Cardiac septum (tissue), 1 donor: ENCODE measurements at places on chromosomes 4 and X. TPM values are rescaled to one million over a fixed set of nuclear protein-coding genes. Genes with fewer than 3 reads are reported as not detected.

The NPY5R gene
- total RNA-seq = not detected

The AMBN gene
- not detected for total RNA-seq

The PIR gene
- 15.7 TPM for total RNA-seq

The PPAT gene
- total RNA-seq = 2.3 TPM

The CLCN4 gene
- 23.4 TPM for total RNA-seq

The RAB9A gene
- total RNA-seq = 28.2 TPM

The MAGEA8 gene
- not detected for total RNA-seq

The CSAG1 gene
- not detected for total RNA-seq

The TMPRSS11B gene
- not detected for total RNA-seq

DNA sequence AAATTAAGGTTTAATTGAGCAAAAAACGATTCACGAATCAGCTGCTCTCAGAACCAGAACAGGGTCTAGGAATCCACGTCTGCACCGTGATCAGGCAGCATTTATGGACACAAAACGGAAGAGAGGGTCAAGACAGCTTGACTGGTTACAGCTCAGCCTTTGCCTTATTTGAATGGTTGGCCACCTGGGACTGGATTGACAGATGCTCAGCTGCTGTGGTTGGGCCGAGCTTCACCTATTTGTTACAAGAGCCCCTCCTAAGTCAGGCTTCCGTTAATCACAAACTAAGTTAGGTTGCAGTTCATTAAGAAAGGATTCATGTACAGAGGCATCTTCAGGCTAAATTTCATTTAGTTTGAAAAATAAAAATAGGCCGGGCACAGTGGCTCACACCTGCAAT, 50.6 kb upstream of the MAN2B2 start:
- DNase-seq = no peak

DNA sequence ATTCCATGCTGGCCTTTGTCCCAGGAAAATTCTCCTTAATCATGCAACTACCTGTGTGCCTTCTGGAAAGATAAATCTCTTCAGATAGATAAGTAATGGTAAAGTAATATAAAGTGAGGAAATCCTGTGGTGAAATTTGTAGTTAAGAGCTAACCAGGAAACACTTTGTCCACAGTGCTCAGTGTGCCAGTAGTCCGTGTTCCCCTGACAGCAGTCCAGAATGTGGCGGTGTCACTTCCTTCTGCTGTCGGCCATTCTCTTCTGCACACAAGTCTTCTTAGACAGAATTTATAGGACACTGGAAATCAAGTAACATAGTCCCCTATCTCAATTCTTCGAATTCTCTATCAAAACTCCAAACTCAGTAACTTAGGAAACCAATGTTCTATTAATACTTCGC, 5.7 kb upstream of the CXXC4 start:
- no peak for DNase-seq

- no peak for DNase-seq
Observed at GRCh38 chr4:183436417-183436816, 8.0 kb upstream of the CDKN2AIP start.

GRCh38 chr4:99847362-99847976, 30.8 kb downstream of the DAPP1 start:
- no peak for DNase-seq

GRCh38 chr4:185892165-185892564, 80.2 kb upstream of the SORBS2 start:
- DNase-seq = no peak

DNA sequence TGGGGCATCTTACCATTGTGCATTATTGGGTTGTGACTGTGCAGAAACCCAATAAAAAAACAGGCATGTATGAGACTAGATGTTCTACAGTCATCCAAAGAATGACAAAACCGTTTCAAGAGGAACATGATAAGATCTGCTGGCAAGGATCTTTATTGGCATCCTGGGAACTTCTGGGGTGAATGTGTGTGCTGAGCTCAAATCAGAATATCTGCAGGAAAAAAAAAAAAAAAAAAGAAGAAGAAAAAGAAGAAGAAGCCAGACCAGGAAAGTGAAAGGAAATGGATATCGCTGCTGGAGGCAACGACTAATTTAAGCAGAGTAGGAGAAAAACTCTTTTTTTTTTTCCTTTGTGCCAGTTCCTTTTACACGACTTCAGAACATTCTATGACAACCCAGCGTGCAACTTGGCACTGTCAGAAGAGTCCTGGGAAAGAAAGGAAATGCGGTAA, 484.2 kb upstream of the BOD1L1 start:
- no peak for DNase-seq

DNA sequence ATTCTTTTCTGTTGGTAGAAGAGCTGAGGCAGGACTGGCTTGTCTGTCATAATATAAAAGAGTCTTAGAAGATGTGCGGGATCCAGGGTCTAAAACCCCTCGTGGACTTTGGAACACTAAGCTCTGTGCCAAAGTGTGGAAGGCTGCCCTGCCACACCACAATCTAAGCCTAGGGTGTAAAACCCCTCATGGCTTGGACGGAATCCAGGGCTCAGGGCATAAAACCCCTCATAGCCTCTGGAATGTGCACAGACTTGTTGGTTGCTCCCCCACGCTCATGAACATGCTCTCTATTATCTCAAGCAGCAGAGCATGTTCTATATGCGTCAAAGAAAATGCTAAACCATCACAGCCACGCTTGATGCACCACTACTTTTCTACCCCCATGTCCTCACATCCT, 483.6 kb downstream of the GABRG1 start:
- DNase-seq = no peak

DNA sequence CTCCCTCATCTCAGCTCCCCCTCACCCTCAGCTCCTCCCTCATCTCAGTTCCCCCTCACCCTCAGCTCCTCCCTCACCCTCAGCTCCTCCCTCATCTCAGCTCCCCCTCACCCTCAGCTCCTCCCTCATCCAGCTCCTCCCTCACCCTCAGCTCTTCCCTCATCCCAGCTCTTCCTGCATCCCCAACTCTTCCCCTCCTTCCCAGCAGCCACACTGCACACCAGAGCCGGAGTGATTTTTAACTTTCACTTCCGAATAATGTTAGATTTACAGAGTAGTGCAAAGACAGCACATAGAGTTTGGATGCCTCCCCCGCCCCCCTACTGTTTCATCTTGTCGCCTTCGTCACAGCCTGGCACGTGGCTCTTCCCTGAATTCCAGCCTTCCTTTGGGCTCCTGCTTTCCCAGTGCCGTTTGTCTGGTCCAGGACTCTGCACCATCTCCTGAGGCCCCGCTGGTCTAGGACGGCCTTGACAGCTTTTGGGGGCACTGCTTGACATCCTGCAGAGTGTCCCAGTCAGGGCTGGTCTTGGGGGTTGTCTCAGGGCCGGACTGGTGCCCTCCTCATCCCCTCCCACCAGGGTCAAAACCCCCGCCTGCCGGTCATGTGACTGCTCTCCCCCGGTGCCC, 110.2 kb downstream of the FAM53A start:
- no peak for DNase-seq

DNA sequence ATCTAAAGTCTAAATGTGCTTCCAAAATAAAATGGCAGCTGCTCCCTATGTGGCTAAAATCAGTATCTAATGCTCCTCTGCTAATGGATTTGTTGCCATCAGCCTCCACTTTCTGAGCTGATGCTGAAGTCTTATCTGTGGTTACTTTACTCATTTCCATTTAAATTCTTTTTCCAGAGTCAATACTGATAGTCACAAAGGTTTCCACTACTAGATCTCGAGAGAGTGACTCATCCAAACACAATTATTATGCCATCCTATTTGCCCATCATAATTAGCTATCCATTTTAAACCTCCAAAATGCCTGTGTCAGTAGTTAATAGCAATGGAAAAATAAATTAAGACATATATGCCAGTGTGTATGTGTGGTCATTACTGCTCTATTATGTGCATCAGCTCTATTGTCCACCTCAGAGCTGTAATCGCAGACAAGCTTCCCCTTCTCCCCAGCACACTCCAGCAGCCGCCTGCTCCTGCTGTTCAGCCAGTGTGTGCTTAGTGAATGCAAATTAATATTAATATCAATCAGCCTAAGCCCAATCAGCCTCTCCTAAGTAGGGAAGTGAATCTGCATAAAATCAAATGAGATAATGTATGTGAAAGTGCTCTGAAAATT, 199.8 kb upstream of the ZIC3 start:
- DNase-seq = no peak

DNA sequence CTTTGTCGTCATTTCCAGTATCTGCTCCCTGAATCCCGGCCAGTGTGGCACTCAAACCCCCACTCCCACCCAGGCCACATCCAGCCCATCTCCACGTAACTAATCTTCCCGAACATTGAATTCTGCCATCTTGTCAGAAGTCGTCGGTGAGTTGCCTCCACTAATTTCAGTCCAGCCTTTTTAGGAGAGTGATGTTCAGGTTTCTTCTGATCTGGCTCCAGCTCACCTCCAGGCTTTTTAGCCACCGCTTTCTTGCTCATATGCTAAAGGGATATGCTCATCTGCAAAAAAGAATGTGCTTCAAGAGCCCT, 1.3 kb downstream of the TMEM165 start:
- DNase-seq = no peak

DNA sequence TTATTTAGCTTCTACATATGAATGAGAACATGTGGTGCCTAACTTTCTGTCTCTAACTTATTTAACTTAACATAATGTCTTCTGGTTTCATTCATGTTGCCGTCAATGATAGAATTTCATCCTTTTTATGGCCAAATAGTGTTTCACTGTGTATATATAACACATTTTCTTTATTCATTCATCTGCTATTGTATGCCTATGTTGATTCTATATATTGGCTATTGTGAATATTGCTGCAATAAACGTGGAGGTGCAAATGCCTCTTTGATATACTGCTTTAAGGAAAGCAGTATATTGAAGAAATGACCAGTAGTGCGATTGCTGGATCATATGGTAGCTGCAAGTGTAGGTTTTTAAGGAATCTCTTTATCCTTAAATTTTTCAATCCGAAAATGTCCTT, 10.0 kb upstream of the CSN1S1 start:
- DNase-seq = no peak

DNA sequence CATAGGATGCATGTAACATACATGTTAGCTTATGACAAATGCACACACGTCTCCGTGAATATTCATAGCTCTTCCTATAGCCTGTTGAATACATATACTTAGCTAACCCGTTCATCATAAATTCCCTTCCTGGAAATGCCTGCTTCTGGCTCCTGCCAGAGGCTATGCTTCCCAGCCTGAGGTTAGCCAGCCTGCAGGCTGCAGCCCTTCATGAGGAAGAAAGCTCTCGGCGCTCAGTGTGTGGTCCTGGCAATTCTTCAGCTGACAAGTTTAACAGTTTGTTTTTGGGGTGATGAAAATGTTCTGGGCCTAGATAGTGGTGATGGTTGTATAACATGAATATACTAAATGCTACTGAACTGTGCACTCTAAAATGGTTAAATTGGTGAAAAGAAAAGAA, 48.8 kb upstream of the MAN2B2 start:
- no peak for DNase-seq

DNA sequence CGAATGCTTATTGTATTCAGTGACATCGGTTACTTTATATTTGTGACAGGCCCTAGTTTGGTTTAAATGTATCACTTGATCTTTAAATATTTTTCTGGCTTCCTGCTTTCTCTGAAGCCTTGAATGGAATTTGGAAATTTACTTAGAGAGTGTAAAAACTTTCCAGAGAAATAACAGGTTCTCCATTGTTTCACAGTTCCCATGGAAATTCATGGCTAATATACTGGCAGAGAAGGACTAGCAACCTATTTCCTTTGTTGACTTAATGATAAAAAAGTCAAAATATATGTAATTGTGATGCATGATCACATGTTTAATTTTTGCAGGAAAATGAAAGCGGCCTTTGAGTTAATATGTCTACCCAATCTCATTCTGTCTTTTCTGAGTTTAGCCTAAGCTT, 13.2 kb downstream of the NEIL3 start:
- no peak for DNase-seq

- DNase-seq = no peak
Observed at GRCh38 chrX:7109838-7110793, 37.4 kb upstream of the STS start.

- DNase-seq = no peak
Observed at GRCh38 chrX:20637351-20637750, 370.6 kb upstream of the RPS6KA3 start.

DNA sequence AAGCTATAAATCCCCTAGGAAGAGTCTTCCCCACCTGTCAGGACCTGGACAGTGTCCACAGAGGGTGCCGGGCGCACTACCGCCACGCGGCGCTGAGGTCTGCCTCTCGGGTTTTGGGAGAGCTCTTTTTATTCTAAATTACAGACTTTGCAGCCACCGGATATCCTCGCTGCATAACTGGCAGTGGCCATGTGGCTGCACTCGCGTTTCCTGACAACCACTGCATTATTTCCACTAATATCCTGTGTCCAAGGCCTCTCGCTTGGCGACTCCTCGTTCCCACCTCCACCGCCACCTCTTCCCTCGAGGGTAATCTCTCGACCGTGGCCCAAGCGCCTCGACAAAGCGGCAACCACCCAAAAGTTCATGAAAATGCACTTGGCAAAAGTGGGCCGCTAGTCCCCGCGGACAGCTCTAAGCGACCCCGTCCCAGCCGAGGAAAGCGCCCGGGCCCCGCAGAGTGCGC, 512 bp upstream of the TMEM131L start:
- no peak for DNase-seq

DNA sequence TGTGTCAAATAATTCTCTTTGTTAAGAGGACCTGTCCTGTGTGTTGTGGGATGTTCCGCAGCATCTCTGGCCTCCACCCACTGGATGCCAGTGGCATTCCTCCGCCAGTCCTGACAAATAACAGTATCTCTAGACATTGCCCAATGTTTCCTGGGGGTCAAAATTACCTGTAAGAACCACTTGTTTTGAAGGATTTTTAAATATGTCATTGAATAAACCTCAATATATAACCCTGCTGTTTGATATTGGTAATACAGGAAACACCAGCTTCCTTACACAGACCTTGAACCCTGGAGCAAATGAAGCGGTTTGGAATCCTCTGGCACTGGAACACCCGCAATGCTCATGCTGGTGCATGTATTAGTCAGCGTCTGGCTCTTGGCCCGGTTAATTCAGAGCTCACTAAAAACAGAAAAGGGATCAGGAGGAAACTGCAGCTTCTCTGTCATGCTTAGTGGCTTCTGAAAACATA, 101.3 kb downstream of the TBL1X start:
- DNase-seq = no peak

GRCh38 chr4:33160126-33160525, 2440.0 kb downstream of the PCDH7 start:
- DNase-seq = no peak

DNA sequence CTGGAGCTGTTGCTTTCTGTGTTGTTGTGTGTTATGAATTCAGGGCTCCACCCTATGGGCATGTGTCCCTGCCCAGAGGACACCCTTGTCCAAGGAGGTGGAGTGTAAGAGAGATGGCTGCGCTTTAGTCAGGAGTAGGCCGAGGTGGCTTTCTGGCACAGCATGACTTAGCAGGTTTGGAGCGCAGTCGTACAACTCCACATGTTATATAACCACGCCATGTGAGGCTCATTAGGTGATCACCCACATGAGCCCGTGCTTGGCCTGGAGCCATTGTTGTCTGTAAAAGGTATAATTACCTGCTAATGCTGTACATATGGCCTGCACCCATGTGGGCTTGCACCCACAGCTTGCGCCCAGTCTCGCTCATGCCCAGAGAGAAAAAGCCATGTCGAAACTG, 15.8 kb upstream of the ANAPC4 start:
- DNase-seq = no peak
